ENCODE measurements at places on chromosomes 5 and 9.
A peak's percentile ranks its signal among the peaks of the same experiment; 100 is the strongest.

DNA sequence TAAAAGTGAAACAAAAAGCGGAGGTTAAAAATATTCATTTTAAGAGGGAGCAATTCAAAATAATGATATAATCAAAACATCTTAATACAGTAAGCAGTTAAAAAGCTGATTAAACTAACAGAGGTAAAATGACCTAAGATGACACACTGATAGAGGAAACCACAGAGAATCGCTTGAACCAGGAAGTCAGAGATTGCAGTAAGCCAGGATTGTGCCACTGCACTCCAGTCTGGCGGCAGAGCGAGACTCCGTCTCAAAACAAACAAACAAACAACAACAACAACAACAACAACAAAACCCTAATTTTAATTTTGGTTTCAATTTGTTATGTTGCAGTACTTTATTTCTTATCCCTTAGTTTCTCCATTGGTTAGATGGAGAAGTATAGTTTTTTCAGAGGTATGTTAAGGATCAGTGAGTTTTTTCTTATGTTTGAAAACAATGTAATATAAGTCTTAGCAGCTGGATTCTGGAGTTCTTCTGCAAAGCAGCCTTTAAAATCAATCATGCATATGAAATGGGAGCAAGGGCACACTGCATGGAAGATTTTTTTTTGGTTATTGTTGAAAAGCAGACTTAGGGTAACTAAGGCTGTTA lies 58.5 kb downstream of the MLANA start:
- DNase-seq: no peak

DNA sequence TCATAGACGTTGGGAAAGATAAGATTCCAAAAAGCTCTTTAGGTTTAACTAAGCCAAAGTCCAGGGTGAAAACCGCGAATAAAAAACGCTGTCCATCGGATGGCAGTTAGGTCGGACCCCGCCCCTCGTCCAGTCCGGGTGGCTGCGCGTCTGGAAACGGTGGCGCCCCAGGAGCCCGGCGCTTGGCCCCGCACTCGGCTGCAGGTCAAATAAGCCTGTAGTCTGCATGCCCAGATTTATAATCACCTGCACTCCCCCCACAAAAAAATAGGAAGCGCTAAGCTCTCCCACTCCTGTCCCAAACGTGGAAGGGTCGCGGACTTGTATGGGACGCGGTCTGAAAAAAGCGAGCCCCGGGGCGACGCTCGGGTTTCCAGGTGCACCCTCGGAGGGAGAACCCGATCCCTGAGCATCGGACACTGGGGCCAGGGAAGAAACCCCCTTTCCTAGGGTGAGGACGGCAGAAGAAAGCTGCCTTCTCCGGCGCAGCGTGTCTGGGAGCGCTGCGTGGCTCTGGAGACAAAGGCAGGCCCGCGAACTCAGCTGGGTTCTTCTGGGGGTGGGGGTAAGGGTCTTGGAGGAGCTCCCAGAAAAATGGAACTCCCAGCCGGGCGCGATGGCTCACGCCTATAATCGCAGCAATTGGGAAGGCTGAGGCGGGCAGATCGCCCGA lies 923 bp upstream of the ZBTB5 start:
- no peak for DNase-seq

GRCh38 chr5:153700940-153701339 lies 210.5 kb downstream of the GRIA1 start:
- DNase-seq: no peak

GRCh38 chr5:153987301-153987700 lies 51.4 kb downstream of the FAM114A2 start:
- DNase-seq: no peak

GRCh38 chr5:125199968-125200865 lies 453.8 kb upstream of the ZNF608 start:
- no peak for DNase-seq

GRCh38 chr5:138664276-138664943 lies 88.8 kb upstream of the CTNNA1 start:
- no peak for DNase-seq

DNA sequence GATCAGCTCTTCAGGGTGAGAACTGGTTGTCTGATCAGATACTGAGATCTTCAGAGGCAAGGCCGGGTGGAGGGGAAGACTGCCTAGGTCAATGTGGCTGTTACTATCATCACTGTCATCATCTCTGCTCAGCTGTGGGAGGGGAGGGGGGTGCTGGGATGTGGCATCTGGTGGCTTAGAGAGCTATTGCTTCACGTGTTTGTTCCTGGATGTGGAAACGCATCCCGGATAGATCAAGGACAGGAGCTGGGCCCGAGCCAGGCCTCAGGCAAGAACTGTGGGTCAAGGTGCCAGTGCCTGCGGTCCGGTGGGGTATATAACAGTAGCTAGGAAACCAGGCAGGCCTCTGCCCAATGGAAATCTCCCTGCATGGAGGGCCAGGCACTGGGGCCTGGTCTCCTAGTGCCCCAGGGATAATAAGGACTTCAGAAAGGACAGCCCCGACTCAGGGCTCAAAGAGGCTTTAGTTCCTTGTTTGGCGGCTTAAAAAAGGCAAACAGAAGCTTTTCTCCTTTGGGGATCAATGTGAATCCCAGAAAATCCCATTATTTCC lies 30.3 kb upstream of the TIFAB start:
- DNase-seq: no peak

GRCh38 chr9:135503371-135504261 lies 3.1 kb downstream of the MRPS2 start:
- DNase-seq: no peak

- DNase-seq: no peak
Measured at GRCh38 chr5:167217097-167217743, 1074.2 kb upstream of the WWC1 start.

DNA sequence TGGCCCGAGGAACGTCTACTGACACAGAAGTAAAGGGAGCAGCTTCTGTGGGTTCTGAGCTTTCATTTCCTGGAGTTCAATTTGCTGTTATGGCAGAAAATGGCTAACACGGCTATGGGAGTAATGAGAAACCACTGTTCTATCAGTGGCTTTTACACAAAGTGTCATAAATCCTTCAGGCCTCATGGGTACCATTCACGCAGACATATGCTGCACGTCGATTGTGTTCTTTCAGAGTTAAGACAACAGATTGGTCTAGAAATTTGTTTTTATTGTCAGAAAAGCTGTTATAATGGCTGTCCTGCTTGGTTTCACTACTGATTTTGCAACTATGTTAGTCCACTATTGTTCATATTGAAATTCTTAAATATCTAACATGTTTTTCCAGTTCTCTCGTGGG lies 135.4 kb downstream of the ALDH1A1 start:
- DNase-seq: no peak

DNA sequence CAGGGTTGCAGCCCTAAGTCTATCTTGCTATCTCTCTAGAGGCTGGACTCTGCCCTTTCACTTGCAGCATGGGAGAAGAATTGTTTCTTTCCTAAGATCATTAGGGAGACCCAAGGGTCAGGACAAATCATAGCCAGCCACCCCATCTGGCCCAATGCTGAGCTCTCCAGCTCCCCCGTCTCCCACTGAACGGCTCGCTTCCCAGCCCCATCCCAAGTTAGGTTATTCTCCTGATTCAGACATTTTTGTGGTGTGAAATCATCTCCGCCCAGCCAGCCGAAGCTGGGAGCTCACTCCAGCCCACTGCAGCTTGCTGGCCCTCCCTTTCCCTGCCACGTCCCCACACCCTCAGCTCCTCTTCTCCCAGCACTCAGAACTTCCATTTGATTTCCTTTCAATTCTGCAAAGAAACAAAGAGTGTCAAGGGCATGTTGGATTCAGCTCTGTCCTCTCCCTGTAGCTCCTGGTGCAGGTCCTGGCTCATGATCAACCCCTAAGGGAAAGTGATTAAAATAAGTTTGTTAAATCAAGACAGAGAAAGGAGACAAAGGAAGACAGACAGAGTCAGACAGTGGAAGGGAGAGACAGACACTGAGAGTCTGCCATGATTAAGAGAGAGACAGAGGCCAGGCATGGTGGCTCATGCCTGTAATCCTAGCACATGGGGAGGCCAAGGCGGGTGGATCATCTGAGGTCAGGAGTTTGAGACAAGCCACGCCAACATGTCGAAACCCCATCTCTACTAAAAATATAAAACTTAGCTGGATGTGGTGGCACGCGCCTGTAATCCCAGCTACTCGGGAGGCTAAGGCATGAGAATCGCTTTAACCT lies 12.6 kb upstream of the SPARC start:
- DNase-seq: no peak

DNA sequence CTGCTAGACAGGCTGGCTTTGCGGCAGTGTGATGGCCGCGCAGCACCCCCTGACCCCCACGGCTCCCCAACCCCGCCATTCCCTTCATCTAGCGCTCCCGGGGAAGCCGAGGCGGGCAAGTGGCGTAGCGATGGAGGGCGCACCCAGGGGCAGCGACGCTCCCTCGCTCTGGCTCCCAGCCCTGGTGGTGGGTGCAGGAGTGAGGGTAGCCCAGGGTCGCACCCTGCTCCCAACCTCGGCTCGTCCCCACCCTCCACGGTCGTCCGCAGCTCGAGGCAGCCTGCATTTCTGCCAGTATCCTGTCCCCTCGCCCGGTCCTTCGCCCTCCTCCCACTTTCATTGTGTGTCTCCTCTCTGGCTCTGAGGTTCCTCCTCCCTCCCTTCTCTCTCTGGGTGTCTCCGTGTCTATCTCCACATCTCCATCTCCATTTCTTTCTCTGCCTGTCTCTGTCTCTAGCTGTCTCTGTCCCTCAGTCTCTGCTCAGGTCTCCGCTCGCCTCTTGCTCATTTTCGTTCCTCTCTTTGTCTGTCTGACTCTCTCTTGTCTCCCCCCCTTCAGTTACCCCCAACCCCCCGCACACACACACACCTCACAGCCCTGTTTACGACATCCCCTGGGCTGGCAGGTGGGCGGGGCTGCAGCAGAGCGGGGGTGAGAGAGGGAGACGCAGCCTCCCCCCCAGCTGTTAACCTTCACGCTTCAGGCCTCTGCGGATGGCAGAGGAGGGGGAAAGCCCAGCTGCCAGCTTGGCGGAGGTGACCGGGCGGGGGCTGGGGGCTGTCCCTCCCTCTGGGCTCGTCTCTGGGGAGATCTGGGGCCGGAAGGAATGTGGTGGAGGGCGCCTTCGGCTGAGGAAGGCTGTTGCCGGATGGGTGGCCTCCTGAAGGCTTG lies 48.7 kb upstream of the PSD2 start:
- DNase-seq: peak; percentile 50

GRCh38 chr5:160159991-160160792 lies 40.9 kb upstream of the PWWP2A start:
- DNase-seq: no peak

DNA sequence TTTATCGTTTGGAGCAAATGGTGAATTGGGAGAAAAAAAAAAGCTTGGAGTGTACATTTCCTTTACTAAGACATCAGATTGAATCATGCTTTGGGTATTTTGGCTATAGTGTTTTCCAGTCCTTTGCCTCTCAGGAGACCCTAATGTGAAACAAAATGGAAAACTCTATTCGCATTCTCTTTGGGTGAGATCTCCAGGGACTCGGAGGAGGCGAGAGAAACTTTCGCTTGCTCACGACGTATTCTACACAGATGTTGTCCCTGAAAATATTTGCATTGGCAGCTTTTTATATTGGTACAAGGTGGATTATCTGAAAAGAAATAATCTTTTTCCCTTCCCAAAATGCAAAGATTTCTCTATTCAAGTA lies 1240.1 kb upstream of the WWC1 start:
- DNase-seq: no peak

GRCh38 chr9:130660326-130660682 lies 4.1 kb upstream of the PRDM12 start:
- no peak for DNase-seq

DNA sequence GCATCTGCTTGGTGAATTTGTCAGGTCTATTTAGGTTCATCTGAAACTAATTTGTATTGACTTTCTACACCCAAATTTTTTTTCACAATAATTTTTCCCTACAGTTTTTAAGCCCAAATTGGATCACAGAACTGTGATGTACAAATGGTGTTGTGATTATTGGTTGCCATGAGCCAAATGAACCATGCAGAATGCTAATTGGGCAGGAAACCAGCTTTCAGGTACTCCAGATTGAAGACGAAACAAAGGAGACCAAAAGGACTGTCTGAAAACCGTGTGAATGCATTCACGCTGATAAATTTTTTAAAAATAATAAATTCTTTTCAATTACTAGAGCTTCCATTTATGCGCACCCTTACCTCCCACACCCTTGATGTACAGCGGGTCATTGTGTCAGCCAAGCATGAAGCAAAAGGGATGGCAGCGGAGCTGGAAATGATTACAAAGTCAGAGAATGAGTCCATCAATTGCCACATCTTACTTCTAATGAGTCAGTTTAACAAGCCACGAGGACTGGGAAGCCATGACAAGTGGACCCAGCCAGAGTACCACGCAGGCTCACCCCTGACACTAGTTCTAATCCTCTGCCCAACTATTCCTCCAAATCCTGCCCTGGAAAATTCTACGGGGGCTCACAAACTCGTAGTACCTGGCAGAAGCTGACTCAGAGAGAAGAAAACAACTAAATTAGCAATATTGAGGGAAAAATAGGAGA lies 66.5 kb downstream of the SEMA6A start:
- no peak for DNase-seq

DNA sequence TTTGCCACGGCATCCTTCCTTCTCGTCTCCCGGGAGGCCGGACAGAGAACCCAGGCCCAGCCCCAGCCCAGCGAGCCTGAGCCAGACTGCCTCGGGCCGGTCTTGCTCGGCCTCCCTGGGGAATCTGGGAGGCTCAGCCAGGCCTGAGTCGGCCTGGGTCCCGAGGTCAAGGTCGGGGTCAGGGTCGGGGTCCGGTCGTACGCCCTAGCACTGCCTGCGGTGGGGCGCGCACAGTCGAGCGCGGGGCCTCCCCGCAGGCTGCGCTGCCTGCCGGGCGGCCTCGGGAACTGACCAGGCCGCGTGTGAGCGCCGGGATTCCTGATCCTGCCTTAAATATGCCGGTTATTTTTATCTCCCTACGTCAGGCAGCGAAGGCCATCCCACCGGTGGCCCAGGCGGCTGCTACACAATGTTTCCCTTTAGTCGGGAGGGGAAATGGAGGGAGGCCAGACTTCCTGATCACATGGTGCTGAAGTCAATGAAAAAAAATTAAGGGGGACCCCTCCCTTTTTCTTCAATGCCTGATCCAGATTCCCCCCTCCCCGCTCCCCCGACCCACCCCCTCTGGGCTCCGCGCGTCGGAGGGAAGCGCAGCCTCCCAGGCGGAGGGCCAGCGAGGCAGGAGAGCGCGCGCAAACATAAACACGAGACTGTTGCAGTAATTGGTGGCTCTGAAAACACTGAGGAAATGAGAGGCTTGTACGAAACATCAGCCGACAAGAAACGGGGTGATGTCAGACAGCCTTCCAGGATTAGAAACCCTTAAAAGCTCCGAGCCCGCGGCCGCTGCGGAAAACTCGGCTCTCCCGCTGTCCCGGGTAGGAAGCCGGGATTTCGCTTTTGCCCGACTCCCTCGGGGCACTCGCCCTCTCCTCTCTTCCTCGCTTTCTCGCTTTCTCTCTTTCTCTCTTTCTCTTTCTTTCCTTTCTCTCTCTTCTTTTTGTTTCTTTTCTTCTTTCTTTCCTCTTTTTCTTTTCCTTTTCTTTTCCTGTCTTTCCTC lies 148.2 kb upstream of the KLF4 start:
- DNase-seq: no peak

GRCh38 chr5:135398160-135398854 lies 724 bp downstream of the MACROH2A1 start:
- peak; percentile 11 for DNase-seq

- DNase-seq: no peak
Measured at GRCh38 chr9:34370970-34371880, 5.5 kb downstream of the MYORG start.

Measured in activated T-helper 1 cell treated with anti-CD3 and anti-CD28 coated beads, Interleukin-2, amount 50 U/mL, for 16 hours (primary cell).